Kasumi-1 (cell line): ENCODE measurements at places on chromosomes 1 and 21.

DNA sequence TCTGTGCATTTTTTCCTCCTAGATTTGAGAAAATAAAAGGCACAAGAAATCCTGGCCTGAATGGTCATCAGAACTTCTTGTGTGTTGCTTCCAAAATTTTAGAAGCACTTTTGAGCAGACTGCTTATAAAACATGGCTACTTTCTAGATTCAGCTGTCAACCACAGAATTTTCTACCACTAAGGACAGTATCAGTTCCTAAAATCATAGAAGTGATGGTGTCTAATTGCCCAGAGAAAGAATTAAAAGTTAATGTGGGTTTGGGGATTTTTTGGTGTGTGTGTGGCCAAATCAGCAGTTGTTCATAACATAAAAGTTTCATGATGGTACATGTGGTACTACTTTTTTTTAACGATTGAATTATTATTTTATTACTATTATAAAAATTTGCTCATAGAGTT is 171.4 kb upstream of the SNX7 start:
- DNase-seq, result no peak

- DNase-seq, result no peak
These were observed 18.1 kb downstream of the PLOD1 start for GRCh38 chr1:11952455-11953109.

- no peak for DNase-seq
These were observed 281.3 kb upstream of the C1orf105 start for GRCh38 chr1:172139196-172139595.

DNA sequence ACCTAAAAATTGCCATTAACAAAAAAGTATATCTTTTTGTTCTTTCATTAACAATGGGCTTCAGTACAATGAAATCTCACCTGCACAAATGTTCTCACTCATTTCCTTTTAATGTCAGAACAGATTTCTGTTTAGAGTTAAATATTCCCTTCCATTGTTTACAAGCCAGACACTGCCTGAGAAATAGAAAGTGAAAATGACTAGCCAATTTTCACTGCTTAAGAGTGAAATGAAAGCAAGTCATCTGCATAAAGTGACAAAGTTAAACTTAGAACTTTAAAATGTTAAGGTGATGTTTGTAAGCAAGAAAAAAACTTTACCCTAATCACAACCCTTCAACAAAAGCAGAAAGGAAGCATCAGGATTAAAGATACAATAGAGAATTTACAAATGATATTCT is 27.5 kb downstream of the COA6 start:
- DNase-seq, result no peak

GRCh38 chr1:30998887-30999286 is 66.6 kb downstream of the PUM1 start:
- DNase-seq, result no peak
